ENCODE measurements at places on chromosomes 6 and 20.

- no peak for DNase-seq
Measured at GRCh38 chr20:32563311-32564272, 21.5 kb downstream of the NOL4L start.

DNA sequence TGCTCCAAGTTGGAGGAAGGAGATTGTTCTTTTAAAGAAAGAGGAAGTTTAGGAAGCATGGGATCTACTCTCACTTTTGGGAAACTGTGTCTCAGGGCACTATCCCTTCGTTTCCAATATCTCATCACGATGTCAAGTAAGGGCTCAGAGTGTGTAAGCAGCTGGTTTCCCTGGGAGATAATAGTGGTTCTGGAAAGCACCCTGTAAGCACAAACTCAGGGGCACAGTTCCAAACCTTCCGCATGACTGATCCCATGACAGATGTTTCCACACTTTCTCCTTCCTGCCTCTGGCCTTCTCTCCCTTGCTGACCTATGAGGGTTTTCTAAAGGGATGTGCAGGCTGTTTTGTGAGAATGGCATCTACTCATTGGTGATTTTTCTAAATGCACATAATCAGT lies 33.9 kb downstream of the ADTRP start:
- DNase-seq = no peak

DNA sequence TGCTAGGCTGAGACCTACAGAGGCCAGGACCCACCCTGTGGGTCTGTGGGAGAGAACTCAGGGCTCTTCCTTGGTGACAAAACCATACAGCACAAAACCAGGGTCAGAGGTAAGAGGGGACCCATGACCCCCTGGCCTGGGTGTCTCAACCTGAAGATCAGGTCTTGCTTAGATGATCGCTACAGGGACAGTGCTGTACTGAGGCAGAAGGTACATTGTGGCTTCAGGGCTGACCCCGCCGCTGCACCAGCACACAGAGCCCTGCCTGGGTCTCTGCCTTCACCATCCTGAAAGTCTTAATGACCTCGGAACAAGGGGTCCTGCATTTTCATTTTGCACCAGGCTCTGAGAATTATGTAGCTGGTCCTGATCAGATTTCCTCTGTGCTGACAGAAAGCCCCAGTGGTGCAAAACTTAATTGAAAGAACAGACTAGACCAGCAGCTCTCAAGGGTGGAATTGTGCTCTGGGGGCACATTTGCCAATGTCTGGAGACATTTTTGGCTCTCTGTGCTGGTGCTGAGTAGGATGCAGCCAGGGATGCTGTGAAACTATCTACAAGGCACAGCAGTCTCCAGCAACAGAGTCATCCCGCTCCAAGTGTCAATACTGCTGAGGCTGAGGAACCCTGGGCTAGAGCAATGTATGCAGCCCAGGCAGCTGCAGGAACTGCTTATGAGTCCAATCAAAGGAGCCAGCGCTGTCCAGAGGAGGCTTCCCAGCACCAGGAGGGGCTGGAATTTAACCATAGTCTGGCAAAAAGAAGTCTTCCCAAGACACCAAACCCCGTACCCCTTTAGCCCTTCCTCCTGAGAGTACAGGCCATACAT lies 254.9 kb downstream of the ERMARD start:
- DNase-seq = no peak

GRCh38 chr6:78611102-78611620 lies 256.2 kb upstream of the IRAK1BP1 start:
- no peak for DNase-seq

- DNase-seq = peak; percentile 75
Measured at GRCh38 chr6:114342086-114342825, 567 bp downstream of the HS3ST5 start.

GRCh38 chr6:137685798-137686375 lies 181.2 kb upstream of the TNFAIP3 start:
- DNase-seq = no peak

- DNase-seq = peak; percentile 49
Measured at GRCh38 chr6:113271437-113271836, 585.7 kb upstream of the MARCKS start.

DNA sequence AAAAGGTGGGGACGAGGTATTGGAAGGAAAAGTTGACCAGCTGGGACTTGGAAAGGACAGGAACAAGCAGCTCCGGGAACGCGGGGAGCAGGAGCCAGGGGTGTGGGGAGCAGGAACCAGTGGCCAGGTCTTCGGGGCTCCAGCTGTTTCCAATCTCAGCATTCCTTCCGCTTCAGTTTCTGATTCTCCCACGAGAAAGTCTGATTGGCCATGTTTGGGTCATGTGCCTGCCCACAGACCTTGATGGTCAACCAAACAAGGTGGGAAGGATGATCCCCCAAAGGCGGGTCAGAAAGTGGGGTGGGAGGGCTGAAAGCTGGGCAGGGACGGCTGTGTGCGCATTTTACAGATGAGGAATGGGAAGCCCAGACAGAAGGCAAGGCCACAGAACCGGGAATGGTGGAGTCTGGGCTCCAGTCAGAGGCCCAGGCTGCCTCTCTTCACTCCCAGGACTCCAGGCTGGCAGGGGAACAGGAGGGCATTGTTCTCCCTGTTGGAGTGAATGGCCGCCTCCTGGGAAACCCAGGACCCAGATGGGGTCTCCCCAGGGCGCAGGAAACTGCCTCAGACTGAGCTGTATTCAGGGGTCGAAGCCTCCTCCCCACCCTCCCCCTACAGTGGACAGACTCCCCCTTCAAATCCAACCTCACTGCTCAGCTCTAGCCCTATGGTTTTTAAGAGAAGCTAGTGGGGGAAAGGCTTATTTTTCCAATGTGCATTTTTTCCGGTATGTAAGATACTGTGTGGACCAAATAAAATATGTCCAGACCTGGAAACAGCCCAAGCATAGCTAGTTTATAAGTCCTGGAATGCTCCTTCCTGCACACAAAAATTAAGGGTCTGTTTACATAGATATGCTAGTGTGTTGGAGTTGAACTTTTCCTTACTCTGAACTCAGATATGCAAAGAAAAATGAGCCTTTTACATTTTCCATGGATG lies 12.2 kb upstream of the PTGIS start:
- peak; percentile 88 for DNase-seq

GRCh38 chr20:32468313-32468640 lies 110.1 kb downstream of the ASXL1 start:
- DNase-seq = no peak

DNA sequence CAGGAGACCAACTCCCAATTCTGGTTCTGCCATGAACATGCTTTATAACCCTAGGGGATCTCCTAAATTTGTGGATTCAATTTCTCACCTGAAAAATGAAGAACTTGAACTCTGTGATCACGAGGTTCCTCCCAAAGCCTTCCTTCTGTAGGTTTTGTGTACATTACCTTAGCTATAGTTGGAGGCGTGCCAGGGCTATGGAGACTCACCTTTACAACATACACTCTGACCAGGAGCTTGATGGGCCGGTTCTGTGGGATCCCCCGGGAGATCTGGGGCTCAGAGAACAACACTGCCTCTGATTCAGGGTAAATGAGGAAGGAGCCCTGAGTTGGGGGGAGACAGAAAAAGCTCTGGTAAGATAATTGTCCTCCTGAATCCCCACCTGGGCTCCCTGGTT lies 34.1 kb downstream of the ERGIC3 start:
- DNase-seq = no peak

GRCh38 chr20:24816431-24816830 lies 132.6 kb upstream of the CST7 start:
- DNase-seq = no peak

DNA sequence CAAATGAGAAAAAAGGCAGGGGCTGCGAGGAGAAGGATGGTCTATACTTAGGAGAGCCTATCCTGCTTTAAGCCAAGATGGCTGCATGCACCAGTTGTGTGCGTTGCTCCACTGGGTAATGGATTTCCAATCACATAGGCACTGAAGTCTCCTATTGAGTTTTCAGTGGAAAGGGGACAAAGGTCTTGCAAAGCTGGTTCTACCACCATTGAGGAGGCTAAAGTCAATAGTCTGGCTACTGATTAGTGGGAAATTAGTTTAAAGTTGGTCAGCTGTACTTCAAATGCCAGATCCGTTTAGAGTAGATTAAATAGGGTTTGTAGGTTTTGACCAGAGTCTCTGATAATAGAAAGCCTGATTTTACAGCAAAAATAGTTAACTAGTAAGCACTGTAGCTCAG lies 104.9 kb downstream of the SESN1 start:
- no peak for DNase-seq

DNA sequence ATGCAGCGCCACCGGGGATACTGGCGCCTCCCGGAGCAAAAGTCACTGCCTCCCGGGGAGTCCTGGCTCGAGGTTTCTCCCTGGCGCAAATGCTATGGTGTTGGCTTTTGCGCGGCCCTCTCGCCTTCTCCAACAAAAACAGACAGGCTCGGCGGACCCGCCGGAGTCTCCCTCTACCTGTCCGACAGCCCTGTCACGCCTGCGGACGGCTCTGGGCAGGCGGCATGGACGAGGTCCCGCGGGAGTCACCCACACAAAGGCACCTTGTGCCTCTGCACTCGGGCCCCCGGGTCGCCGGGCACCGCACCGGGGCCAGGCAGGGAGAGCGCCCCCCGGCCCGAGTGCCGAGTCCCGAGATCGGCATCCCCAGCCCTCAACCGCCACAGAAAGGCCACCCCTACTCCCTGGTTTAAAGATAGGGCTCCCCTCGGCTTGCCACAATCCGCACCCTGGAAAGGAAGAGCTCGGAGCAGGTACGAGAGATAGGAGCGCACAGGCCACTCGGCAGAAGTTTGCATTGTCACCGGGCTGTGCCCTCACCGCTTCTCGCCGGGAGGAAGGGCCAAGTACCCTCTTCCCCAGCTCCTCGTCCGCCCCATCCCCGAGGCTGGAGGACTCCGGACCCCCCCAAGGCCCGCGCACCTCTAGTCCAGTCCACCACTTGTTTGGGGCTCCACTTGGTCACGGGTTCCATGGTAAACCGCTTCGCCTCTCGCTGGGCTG lies 903 bp downstream of the CNKSR3 start:
- DNase-seq = peak; percentile 69

DNA sequence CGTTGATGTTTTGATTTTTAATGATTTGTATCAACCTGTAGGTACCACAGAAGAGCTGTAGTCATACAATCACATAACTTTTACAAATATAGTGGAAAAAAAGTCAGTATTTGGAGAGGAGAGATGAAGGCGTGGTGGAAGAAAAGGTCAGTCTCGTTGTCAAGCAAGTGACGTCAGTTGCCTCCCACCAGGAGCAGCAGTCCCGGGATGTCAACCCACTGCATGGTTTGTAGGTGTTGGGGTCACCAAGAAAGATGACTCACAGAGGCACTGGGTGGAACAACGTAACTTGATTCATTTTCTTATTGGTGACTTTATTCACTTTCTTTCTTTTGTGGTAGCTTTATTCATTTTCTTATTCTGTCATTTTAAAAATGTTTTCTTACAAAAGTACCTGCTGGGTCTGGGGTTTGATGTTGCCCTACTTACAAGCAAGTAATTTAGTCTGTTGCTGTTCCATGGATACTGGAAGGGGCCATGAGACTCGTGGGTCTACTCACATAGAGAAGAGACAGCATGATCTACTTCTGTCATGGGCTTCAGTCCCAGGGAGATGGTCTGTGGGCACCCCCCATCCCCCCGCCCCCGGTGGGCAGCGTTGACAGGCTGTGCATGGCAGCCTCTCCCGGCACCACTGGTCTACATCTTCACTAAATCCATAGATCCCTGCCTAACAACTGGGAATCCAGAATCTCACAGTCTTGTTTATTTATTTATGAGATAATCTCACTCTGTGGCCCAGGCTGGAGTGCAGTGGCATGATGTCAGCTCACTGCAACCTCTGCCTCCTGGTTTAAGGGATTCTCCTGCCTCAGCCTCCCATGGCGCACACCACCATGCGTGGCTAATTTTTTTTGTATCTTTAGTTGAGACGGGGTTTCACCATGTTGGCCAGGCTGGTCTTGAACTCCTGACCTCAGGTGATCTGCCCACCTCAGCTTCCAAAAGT lies 36.4 kb upstream of the SYNJ2 start:
- no peak for DNase-seq

GRCh38 chr6:10404799-10405512 lies 9.9 kb downstream of the TFAP2A start:
- DNase-seq = peak; percentile 37

DNA sequence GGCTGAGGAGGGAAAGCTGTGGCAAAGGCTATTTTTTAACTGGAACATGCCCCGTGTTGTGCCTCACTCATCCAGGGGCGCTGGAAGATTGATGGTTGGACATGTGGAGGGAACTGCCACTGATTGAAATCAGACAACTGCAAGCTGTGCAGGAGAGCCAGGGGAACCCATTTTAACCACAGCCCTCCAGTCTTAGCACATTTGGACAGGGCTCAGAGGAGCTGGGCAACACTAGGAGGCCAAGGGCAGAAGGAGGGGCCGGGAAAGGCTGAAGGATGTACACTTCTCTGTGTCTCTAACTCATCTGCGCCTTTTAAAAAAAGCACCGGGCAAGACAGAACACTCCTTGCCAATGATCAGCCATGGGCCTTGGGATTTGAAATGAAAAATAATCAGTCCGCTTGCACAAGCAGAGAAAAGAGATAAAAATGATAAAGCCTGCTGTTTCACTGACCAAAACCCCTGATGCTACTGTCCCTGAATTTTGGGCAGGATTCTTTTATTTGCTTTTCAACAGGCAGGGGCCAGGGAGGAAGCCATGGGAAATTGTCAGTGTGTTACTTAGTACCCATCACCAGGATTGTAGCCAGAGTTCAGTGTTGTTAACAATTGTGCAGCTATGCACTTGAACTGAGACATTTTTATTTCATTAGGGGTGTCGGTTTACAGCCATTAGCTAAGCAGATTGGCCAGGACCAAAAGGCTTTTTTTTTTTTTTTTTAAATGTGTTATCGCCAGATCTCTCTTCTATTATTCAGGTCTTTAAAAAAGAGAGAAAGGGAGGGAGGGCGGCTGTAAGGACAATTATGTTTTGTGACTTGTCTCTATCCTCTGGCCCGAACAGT lies 109.3 kb upstream of the EYA4 start:
- no peak for DNase-seq

- DNase-seq = peak; percentile 84
Measured at GRCh38 chr6:144008120-144008811, at the start of gene PLAGL1. Gene PLAGL1 (minus strand): TSS chr6:144008259. CDS start chr6:143948136, 60,123 bp downstream.

DNA sequence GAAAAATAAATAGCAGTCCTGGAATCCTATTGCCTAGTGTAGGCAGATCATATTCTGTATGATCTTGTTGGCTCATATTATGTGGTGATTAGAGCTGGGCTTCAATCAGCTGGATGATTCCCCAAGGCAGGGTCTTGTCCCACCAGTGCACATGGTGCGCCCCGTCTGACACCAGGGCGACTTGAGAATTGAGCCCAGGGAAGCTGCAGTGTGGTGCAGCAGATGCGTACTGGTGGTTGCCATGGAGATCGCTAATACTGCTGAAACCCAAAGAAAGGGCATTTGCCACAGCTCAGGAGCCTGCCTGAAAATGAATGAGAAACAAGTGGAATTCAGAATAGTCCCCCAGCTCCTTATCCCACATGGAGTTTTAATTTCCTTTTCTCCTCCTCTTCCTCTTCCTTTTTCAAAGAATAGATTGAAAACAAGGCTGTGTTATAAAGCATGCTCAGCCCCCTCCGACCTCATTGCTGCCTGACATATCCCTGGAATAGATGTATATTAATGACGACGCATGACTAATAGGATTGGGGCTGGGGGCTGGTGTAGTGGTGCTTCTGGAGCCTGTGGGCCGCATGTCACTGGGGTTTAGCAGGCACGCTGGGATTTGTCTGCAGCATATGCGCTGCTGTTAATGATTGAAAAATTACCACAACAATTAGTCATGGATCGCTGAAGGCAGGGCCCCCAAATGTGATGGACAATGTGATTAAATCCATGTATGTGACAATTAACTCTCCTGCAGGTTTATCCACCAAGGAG lies 210.5 kb downstream of the FARS2 start:
- DNase-seq = no peak
